Forelimb muscle (tissue), 1 donor: ENCODE measurements at places on chromosomes 7 and 10. TPM values are rescaled to one million over a fixed set of nuclear protein-coding genes. Genes with fewer than 3 reads are reported as not detected.

Gene TRIM50
- 0.67 TPM for polyA plus RNA-seq

Gene TMEM213
- polyA plus RNA-seq = 0.09 TPM

Gene TBL2
- 23.5 TPM for polyA plus RNA-seq

Gene RET
- polyA plus RNA-seq = 3.4 TPM

Gene PLEKHS1
- 0.05 TPM for polyA plus RNA-seq

Gene DGKB
- 0.53 TPM for polyA plus RNA-seq

Gene PRXL2A
- 88.8 TPM for polyA plus RNA-seq

Gene ATOH7
- 0.15 TPM for polyA plus RNA-seq

Gene RHOBTB1
- polyA plus RNA-seq = 20.7 TPM

Gene SNX10
- polyA plus RNA-seq = 2.2 TPM

DNA sequence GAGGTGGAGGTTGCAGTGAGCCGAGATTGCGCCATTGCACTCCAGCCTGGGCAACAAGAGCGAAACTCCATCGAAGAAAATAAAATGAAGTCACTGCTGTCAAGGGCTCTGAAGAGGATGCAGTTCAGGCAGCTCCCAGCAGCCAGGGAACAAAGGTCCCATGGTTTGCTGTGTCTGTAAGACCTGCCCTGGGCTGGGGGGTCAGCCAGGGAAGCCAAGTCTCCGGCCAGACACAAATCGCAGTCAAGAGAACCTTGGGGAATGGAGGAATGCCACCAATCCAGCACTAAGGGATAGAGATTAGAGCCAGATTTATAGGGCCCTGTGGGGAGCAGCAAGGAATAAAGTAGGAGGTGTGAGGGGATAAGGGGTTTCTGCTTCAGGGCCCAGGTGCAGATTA lies 28.9 kb upstream of the VSIR start:
- DNase-seq = no peak

DNA sequence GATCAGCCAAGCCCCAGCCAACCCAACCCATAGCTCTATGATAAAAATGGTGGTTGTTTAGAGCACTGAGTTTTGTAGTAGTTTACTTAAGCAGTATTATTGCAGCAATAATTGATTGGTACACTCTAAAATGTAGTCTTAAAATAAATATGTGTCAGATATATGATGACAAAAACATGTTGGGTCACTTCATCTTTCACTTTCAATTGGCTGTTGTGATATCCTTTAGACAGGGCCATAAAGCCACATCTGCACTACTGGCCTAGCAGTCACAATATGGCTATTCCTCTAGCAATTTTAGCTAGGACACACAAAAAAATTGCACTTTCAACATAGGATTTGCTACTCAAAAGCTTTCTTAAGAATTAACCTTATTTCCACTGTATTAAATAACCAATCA lies 5.9 kb upstream of the CAV1 start:
- DNase-seq = no peak

GRCh38 chr7:1710936-1711335 lies 40.9 kb downstream of the ELFN1 start:
- no peak for DNase-seq

DNA sequence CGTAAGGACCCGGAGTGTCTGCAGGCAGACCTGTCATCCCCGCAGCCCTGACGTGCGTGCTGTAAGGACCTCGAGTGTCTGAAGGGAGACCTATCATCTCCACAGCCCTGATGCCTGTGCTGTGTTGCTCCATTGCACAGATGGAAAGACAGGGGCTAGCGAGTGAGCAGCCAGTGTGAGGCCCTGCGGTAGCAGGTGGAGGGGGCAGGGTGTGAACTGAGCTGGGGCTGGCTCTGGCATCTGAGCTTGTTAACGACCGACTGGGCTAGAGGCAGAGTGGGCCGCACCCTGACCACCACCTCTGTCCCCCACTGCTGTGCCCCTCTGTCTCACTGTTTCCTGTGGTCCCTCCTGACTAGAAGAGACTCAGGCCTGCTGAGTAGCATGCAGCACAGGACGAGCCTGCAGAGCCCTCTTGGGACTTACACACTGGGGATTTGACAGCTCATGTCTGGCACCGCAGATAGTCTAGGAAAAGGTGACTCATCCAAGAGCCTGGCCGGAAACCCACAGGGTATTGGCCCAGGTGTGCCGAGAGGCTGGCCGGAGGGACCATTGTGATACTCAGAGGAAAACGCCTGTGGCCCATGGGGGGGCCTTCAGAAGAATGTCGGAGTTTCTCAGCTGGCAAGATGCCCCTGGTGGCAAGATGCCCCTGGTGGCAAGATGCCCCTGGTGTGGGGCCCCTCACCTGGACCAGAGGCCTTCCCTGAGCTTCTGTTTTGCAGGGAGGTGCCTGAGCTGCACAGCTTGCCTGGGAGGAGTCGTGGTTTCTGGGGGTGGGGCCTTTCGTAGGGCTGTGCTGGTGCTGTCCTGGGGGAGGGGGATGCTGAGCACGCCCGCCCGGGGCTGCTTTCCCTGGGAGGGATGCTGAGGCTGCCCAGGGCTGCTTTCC lies 34.3 kb downstream of the INPP5A start:
- no peak for DNase-seq

GRCh38 chr10:126334272-126334671 lies 54.0 kb downstream of the ADAM12 start:
- no peak for DNase-seq

DNA sequence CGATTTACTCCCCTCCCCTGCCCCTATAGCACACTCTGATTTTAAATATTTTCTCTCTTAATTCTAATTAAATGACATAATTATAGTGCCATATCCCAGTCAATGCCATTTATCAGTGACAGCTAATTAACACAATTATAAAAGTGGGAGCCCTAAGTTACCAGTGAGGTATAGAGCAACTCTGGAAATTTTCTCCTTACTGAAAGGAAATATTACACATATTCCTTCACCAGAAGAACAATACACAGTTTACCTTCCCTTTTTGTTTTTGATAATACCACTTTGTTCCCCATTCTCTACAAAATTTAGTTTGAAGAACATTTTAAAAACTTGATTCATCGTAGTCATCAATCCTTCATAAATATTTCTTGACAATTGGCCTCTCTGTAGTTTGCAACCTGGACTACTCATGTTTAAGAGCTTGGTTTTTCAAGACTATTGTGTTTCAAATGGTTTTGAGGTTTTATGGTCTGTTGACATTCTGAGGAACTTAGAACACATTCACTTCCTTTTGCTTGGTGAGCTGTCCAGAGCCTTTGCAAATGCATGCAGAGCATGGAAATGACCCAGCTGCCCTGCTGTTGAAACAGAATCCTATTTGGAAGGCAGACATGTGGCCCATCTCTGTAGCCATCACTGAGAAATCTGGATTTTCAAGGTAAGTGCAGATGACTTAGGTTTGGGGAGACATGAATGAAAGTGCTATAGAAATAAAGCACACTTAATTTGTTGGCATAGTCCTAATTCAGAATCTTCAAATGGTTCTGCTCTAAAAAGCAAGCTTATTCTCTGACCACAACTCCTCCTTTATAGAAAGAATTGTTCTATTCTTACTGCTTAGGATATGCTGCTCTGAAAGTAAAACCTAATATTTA lies at the start of gene GPR141:
GPR141 (plus strand) TSS at position 521 of the 875 bp plus-strand sequence. CDS start 56,628 bp downstream, outside the sequence.
- no peak for DNase-seq

- DNase-seq = no peak
Observed at GRCh38 chr10:119301397-119301796, 94.0 kb downstream of the GRK5 start.

GRCh38 chr7:40881405-40881926 lies 746.7 kb downstream of the SUGCT start:
- no peak for DNase-seq

GRCh38 chr10:87506956-87507355 lies 2.3 kb downstream of the MINPP1 start:
- DNase-seq = no peak

- DNase-seq = no peak
Observed at GRCh38 chr7:151923097-151923876, 33.0 kb upstream of the GALNTL5 start.

DNA sequence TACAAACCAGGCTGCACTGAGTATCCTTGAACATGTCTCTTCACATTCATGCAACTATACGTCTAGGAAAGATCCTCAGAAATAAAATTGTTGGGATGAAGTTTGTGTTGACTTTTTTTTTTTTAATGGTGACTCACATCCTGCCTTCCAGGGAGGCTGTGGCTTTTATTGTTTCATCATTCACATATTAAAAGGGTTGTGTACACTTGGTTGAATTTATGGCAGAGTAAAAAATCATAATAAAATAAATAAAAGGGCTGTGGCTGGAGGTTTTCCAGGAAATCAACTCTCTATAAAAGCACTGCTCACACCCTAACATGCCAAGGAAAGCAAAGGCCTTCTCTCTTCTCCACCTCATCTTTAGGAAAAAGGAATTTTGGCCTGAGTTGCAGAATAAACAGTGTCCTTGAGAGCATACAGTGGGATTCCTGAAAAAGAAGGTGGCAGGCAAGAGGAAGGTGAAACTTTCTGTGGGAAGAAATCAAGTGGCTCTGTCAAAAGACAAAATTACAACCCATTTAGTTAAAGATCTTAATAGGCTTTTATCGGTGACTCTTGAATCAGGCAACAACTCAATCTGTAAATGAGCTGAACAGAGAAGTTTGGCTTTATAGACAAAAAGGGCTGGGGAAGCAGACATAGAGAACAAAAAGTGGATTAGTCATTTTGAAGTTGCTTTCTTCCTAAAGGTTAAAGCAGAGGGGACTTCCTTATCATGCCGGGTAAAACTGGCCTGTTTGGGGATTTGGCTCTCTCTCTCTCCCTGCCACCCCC lies 41.6 kb upstream of the FHIP2A start:
- DNase-seq = no peak

DNA sequence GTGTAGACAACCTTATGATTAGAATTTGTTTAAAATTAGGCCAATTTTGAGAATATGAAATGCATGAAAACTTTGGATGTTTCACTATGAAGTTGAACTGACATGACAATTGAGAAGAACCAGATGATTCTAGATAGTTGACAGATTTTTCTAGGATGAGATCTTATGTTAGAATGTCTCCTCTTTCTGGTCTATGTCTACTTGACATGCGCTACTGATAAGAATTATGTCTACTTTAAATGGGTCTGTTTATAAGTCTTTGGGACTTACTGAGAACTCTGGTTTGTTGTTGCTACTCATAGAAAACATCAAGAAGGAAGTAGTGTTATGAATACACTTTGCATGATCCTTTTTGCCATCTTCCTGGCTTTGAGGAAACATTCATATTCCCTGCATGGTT lies 228.2 kb upstream of the CCDC6 start:
- no peak for DNase-seq

GRCh38 chr10:49679480-49679893 lies at the start of gene C10orf53:
Gene C10orf53, plus strand, starts transcription at chr10:49679651. Its CDS starts 47 bp downstream, at chr10:49679698.
- DNase-seq = no peak

GRCh38 chr10:3135006-3135405 lies 37.6 kb downstream of the PITRM1 start:
- no peak for DNase-seq

DNA sequence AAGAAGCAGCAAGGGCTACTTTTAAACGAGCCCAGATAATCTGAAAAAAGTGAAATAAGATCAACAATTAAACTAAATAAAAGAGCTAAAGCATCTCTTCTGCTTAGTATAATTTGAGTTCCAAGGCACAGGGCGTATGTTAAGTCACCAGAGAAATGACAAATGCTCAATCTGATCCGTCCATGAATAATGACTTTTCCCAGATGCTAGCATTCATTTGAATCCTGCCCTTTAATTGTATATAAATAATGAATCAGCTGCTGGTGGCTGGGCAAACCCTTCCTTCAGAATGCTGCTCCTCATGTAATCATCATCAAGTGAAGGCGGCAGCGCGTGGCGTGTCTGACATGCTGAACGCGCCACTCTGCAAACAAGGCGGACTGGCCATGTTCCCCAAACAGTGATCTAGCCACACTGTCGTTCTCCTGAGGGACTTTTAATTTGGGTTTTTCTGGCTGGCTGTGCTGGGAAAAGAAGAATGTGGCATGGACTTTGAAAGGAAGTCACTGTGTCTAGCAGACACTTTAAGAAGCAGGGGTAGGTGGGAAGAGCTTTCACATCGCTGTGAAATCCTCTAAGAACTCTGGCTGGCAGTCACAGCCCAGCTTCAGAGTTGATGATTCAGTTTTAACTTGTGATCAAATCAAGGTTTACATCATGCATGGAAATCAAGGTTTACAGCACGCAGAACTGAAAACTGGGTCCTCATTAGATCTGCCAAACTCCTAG lies 70.7 kb downstream of the BEND7 start:
- DNase-seq = no peak

GRCh38 chr7:157694376-157694665 lies 357.5 kb downstream of the DNAJB6 start:
- no peak for DNase-seq

DNA sequence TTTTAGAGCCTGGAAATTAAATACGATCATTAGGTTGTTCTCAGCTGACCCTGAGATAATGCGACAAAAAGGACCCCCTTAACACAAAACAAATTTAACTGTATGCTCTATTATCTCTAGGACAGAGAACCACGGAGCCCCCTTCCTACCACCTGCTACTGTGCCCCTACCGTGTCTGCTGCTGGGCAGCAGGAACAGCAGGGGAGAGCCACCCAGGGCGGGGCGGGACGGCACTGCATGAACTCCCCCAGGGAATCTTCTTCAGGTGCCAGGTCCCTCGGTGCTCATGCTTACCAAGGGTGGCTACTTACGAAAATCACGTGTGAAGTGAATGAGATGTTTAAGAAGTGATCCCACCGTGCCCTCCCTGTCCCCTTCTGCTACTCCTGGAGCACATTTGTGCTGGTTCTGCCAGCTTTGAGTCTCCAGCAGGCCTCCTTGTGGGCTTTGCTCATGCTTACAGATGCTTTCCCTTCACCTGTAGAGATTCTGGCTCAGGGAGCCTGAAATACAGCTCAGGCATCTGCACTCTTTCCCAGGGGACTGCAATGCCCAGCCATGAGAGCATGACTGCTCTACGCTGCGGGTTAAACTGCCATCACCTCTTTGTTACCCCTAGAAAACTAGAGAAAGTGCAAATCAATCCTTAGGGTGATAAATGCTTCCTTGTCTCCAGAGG lies 59.9 kb downstream of the MRPL32 start:
- DNase-seq = no peak

DNA sequence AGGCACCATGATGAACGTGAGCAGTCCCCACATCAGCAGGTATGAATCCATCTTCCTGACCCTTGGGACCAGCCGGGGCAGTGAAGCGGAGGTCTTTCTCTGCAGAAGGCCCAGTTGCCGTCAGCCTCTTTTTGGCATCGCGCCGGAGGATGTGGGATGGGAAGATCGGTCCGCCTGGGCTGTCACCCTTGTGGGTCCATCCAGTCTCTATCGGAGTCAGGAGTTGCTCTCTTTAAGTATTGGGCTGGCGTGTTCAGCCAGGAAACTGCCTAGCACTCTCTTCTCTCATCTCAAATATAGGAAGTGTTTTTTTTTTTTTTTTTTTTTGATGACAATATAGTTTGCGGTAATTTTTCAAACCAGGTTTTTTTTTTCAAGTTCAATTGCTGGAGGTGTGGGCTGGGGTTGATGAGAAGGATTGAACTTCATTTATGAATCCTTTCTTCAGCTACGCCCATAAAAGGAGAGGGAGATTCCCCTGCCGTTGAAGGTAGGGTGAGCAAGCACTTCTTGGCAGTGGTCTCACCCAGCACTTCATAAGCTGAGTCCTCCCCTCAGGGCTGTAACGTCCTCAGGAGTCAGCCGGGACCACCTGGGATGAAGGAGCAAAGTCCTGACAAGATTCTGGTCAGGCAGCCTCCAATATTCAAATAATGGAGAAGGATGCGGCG lies at the start of gene IL2RA:
IL2RA (minus strand) TSS at position 267 of the 671 bp plus-strand sequence; CDS start at position 51, 216 bp downstream.
- no peak for DNase-seq

GRCh38 chr10:80187060-80187459 lies 18.3 kb downstream of the ANXA11 start:
- DNase-seq = no peak
